ENCODE measurements at places on chromosomes 4 and X.

DNA sequence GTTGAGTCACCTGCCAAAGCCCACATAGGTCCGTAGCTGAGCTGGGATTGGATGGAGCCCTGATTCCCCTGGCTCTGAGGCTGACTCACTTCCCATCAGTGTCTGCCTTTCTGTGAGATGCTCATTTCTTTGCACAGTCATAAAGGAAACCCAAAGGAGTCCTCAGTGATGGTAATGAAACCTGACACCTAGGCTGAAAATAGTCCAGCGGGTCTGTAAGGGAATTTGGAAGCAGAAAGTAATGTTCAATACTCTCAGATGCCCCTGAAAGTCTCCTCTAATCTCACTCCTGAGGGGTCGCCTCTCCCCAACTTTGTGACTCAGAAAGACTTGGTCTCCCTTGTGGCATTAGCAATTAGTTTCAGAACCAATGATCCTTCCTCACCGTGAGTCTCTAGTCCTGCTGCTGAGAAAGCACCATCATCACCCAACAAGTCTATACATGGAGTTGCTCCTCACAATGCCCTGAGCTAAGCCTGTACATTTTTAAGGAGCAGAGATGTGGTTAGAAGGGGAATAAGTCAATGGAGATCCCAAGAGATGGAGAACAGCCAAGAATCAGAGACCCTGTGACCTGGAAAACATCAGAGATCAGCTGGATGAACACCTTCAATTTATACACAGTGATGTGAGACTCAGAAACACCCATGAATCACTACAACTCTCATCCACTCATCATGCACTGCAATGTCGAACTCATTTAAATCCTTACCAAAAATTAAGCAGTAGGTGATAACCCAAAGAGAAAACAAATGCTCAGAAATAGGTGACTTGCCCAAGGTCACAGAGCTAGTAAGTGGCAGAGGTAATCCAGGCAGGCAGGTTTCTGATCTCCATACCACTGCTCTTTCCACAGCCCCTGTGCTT is 219.0 kb upstream of the CPEB2 start:
- DNase-seq = no peak

GRCh38 chr4:53813998-53814397 is 222.7 kb upstream of the LNX1 start:
- no peak for DNase-seq

- no peak for DNase-seq
Observed at GRCh38 chr4:56857601-56858309, 36.3 kb upstream of the SPINK2 start.

- DNase-seq = no peak
Observed at GRCh38 chr4:72494156-72494555, 74.9 kb downstream of the ADAMTS3 start.

GRCh38 chrX:4320436-4320947 is 607.0 kb upstream of the PRKX start:
- no peak for DNase-seq

GRCh38 chrX:4622486-4623167 is 909.2 kb upstream of the PRKX start:
- DNase-seq = no peak

- peak; percentile 8 for DNase-seq
Observed at GRCh38 chrX:13473442-13474163, 95.8 kb upstream of the EGFL6 start.

DNA sequence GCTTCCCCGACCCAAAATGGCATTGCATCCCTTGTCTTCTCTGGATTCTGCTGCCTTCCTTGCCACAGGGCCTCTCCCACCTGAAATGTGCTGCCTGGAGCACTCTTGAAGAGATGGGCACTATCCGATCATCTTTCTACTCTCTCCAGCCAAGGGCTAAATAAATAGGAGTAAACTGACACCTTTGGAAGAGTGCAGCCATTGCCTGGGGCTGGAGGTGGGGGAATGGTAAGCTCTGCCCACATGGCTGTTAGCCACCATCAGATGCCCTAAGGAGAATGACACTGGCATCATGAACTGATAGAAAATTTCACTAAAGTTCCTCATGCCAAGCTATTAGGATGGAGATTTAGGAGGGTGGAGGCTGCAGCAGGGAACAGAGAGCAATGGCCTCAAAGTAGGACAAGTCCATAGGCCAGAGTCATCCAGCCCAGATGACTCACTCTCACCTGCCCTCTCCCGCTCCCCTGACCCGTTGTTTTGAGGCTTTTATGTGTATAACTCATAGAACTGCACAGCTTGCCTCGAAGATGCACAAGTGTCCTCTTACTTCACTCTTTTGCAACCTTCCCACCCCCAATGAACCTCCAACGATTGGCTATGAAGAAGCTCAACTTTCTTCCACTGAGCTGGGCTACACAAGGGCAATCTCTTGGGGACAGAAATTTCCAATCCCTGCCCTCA is 822 bp upstream of the PFKFB1 start:
- DNase-seq = no peak

GRCh38 chr4:48899950-48900349 is 6.6 kb downstream of the OCIAD2 start:
- no peak for DNase-seq

GRCh38 chrX:150702966-150703694 is 9.9 kb downstream of the MTMR1 start:
- no peak for DNase-seq

GRCh38 chrX:150854856-150855255 is 43.6 kb downstream of the CD99L2 start:
- no peak for DNase-seq

DNA sequence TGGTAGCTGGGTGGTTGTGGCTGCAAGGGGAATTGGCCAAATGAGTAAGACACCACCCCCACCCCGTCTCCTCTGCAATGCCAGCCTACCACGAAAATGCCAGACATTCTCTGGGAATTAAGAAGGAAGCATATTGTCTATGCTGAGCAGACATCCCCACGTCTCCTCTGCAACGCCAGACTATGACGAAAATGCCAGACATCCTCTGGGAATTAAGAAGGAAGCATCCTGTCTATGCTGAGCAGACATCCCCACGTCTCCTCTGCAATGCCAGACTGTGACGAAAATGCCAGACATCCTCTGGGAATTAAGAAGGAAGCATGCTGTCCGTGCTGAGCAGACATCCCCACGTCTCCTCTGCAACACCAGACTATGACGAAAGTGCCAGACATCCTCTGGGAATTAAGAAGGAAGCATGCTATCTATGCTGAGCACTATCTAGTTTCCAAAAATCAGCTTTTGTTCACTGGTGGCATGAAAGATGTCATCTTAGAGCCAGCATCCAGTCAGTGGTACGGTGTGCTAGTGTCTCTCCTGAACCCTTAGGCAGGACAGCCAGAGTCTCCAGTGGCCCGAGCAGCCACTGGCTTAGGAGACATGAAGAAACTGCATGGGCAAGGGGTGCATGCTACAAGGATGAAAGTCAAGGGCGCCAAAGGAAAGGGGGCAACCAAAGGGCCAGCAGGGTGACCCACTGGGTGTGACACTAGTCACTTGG is 339.8 kb upstream of the FRG1 start:
- no peak for DNase-seq

GRCh38 chr4:120841580-120841979 is 80.9 kb downstream of the PRDM5 start:
- DNase-seq = no peak

- DNase-seq = no peak
Observed at GRCh38 chr4:37995981-37996775, 36.0 kb downstream of the PTTG2 start.

- DNase-seq = no peak
Observed at GRCh38 chr4:168841672-168842019, 168.4 kb downstream of the CBR4 start.

DNA sequence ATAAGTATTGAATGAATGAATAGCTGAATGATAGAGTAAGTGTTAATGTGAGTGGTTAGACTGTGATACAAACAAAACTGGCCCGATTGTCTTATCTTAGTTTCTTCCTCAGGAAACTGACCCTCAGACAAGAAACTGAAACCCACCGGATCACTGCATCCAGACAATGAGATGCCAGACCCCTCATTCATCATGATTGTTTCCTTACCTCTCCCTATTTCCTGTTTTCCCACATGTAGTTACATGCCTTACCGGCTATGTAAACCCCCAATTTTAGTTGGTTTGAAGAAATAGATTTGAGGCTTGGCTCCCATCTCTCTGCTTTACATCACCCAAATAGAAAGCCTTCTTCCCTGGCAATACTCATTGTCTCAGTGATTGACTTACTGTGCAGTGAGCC is 218.9 kb upstream of the PPP1R2C start:
- DNase-seq = no peak

DNA sequence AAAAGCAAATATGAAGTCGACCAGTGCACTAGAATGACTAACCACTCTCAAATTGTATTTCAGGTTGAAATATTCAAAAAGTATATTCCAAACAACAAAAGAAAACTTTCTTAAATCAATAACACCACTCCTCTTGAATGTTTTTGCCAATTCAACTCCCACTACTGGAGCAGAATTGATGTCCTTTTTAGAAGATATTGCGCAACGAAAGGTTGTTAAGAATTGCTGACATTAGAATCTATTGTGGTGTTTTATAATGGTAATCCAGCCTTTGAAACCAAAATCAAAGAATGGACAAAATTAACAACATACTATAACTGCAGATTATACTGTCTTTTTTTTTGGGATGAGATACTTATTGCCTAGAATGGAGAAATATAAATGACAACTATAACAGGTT is 331.3 kb downstream of the GRXCR1 start:
- no peak for DNase-seq

DNA sequence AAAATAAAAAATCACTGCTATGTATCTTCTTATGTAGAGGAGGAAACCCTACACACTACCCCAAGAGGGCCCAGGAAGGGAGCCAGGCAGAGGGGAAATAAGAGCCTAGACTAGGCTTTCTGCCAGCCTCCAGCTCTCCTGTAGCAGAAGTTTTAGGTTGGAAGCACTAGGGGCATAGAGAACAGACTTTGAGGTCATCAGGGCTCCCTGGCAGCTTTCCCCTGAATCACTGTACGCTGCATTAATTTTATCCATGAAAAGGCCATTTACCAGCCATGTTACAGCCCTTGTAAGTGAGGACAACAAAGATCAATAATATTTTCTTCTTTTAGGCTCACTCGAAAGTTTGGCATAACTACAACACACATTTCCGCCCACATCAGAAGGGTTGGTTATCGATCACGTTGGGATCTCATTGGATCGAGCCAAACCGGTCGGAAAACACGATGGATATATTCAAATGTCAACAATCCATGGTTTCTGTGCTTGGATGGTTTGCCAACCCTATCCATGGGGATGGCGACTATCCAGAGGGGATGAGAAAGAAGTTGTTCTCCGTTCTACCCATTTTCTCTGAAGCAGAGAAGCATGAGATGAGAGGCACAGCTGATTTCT is 24.7 kb downstream of the RPL9 start:
- DNase-seq = no peak

GRCh38 chrX:108699368-108699767 is 37.0 kb downstream of the IRS4 start:
- DNase-seq = peak; percentile 4

- DNase-seq = no peak
Observed at GRCh38 chrX:86910602-86911311, 606.8 kb upstream of the KLHL4 start.

DNA sequence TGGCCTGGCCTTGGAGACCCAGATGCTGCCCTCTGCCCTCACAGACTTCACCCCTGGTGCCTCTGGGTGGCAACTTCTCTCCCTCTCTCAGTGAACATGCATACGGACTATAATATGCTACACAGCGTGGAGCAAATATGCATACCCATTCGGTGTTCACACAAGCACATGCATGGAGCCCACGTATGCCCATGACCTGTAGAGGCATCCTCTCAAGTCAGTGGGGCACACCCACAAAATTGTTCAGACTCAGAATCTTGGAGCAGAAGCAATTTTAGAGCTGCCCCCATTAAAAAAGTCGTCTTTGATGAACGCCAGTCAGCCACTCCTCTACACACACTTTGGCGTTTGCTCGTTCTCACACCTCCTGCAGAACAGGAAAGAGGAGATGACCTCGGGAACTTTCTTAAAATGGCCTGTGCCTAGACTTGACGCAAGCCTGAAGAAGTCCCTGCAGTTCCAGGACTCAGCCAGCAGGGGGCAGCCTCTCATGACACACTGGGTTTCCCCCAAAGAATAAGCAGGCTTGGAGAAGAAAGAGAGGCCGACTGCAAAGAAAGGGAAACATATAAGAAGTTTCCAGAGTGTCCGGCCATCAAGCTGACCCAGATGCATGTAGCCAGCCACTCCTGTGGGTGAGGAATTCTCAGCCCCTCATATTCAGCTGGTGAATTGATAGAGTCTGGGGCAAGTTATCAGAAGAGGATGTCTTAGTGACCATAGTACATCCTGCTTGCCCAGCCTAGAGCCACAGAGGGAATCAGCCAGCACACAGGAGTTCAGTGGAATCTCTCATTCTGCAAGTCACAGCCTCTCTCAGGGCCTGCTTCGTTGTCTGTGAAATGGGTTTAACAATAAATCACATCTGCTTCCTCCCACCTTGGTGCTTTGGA is 17.3 kb downstream of the APLN start:
- no peak for DNase-seq

- DNase-seq = no peak
Observed at GRCh38 chr4:48030470-48030869, 13.9 kb downstream of the NIPAL1 start.

GRCh38 chr4:152925851-152926250 is 10.3 kb upstream of the FHDC1 start:
- no peak for DNase-seq

- DNase-seq = no peak
Observed at GRCh38 chr4:7906171-7906701, 33.4 kb downstream of the AFAP1 start.

DNA sequence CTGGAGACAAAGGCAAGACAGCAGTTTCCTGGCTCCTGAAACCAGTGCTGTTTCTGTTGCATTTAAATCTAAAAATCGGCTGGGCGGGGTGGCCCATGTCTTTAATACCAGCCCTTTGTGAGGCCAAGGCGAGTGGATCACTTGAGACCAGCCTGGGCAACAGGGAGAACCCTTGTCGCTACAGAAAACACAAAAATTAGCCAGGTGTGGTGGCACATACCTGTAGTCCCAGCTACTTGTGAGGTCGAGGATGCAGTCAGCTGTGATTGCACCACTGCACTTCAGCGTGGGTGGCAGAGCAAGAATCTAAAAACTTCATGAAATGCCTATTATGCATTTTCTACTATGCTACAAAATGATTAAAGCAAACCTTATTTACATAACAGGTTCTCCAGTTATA is 205.4 kb upstream of the ITM2A start:
- DNase-seq = no peak

- DNase-seq = no peak
Observed at GRCh38 chr4:23717528-23718248, 172.2 kb downstream of the PPARGC1A start.

GRCh38 chr4:86944964-86945781 is 10.4 kb downstream of the AFF1 start:
- no peak for DNase-seq

DNA sequence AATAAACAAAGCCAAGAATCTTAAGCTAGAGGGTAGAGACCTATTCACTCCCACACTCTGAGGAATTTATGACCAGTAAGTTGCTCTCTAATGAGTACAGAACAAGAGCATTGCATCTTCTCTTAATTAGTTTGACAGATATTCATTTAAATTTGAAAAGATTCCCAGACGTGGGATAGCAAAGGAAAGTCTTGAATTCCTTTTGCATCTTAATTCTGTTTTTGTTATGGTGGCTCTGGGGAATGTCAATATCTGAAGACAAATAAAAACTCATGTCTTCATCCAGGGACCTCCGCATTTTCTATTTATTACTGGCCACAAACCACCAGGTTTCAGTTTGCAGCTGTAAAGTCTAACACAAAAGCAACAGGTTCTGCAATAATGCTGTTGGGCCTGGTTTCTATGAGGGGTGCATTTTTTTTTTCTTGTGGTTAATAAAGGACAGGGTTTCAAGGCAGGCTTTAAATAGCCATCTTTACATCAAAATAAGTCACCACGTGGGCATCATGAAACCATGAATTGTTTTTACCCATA is 172.3 kb downstream of the SHROOM3 start:
- DNase-seq = peak; percentile 76

GRCh38 chrX:24018809-24019208 is 8.2 kb downstream of the KLHL15 start:
- no peak for DNase-seq

Data from right renal pelvis (tissue), 4 donors.